ENCODE measurements at places on chromosomes 3 and 15. TPM values are rescaled to one million over a fixed set of nuclear protein-coding genes. Genes with fewer than 3 reads are reported as not detected.

GRCh38 chr3:32421991-32422859 lies 30.6 kb downstream of the CMTM7 start:
- DNase-seq, result peak; percentile 59

GRCh38 chr3:17500618-17501017 lies 241.8 kb downstream of the TBC1D5 start:
- DNase-seq, result no peak

- DNase-seq, result no peak
These were observed 9.2 kb downstream of the UBA5 start for GRCh38 chr3:132669256-132669777.

GRCh38 chr3:27302891-27303290 lies 66.3 kb downstream of the NEK10 start:
- DNase-seq, result no peak

KLF15 gene
- 1.6 TPM for polyA plus RNA-seq

TGM5 gene
- not detected for polyA plus RNA-seq

LIPC gene
- polyA plus RNA-seq, result 0.98 TPM

Data from small intestine (tissue), 16 donors.